ENCODE measurements at places on chromosomes 7 and 10.

- H3K27me3 ChIP-seq, result no peaks in the 10 kb centered on the region
- H3K36me3 ChIP-seq, result no peaks in the 10 kb centered on the region
- H3K4me1 ChIP-seq, result peaks cover 52% of the 10 kb centered on the region
- H3K4me3 ChIP-seq, result peak overlapping the region; percentile 84
- DNase-seq, result no peak
- peak overlapping the region; percentile 93 for H3K27ac ChIP-seq
These were observed 740 bp downstream of the ANXA7 start for GRCh38 chr10:73413108-73413527.

DNA sequence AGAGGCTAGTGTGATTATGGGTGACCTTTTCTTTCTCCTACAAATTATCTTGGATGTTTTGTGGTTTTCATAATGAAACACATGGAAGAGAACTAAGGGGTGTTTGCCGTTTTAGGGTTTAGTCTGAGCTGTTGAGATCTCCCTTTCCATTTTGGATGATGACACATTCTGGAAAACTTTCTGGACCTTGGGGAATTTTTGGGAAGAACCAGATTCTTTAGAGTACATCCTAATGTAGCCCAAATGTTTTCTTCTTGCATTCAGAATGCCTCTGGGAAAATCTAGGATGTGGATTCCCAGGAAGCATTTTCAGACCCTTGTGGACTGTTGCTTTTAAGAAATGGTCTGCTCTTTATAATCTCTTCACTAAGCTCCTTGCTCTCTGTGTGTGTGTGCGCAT is 165.7 kb downstream of the SORCS3 start:
- no peak overlapping the region for H3K27ac ChIP-seq
- H3K27me3 ChIP-seq, result no peaks in the 10 kb centered on the region
- no peaks in the 10 kb centered on the region for H3K4me1 ChIP-seq
- no peak overlapping the region for H3K4me3 ChIP-seq
- no peak for DNase-seq

- H3K36me3 ChIP-seq, result no peaks in the 10 kb centered on the region
- no peak overlapping the region for H3K4me3 ChIP-seq
- no peak for DNase-seq
- no peaks in the 10 kb centered on the region for H3K27me3 ChIP-seq
- H3K4me1 ChIP-seq, result no peaks in the 10 kb centered on the region
These were observed 128.5 kb upstream of the PFKP start for GRCh38 chr10:2938869-2939268.

GRCh38 chr7:113086431-113086888 is at the start of gene GPR85:
Gene GPR85, minus strand, starts transcription at chr7:113086827. Its CDS starts 2,106 bp downstream, at chr7:113084721.
- peak within 1 kb of the TSS; percentile 39 for H3K4me3 ChIP-seq
- peaks cover 44% of the 10 kb centered on the region for H3K27me3 ChIP-seq
- no peaks in the 10 kb centered on the region for H3K4me1 ChIP-seq
- H3K27ac ChIP-seq, result no peak within 1 kb of the TSS
- no peaks in the 10 kb centered on the region for H3K36me3 ChIP-seq
- no peak for DNase-seq

DNA sequence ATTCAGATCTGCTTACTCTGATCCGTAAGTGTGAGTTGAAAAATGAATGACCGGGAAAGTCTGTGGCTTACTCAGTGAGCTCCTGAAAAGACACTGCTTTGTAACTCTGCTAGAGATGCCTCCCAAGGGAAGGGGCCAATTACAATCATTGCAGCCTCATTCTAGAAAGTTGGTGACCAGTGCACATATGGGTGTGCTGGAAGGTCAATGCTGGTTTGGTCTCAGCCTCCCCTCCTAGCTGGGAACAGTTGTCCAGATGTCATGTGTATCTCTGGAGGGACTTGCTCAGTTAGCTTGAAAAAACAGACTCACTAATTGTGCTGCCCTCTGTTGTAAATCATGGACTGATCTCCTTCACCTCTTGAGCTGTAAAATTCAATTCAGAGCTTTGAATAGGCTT is 405.0 kb downstream of the ADRA2A start:
- H3K4me1 ChIP-seq, result no peaks in the 10 kb centered on the region
- no peak for DNase-seq
- H3K4me3 ChIP-seq, result no peak overlapping the region

- DNase-seq, result no peak
- no peak overlapping the region for H3K27ac ChIP-seq
- H3K36me3 ChIP-seq, result no peaks in the 10 kb centered on the region
- H3K27me3 ChIP-seq, result no peaks in the 10 kb centered on the region
- no peaks in the 10 kb centered on the region for H3K4me1 ChIP-seq
These were observed 40.3 kb downstream of the DOCK1 start for GRCh38 chr10:126945351-126946030.

- H3K4me1 ChIP-seq, result no peaks in the 10 kb centered on the region
- no peaks in the 10 kb centered on the region for H3K36me3 ChIP-seq
- peak overlapping the region; percentile 11 for H3K27ac ChIP-seq
- no peak for DNase-seq
- H3K27me3 ChIP-seq, result no peaks in the 10 kb centered on the region
These were observed 364.2 kb downstream of the SFMBT2 start for GRCh38 chr10:7046615-7047014.

DNA sequence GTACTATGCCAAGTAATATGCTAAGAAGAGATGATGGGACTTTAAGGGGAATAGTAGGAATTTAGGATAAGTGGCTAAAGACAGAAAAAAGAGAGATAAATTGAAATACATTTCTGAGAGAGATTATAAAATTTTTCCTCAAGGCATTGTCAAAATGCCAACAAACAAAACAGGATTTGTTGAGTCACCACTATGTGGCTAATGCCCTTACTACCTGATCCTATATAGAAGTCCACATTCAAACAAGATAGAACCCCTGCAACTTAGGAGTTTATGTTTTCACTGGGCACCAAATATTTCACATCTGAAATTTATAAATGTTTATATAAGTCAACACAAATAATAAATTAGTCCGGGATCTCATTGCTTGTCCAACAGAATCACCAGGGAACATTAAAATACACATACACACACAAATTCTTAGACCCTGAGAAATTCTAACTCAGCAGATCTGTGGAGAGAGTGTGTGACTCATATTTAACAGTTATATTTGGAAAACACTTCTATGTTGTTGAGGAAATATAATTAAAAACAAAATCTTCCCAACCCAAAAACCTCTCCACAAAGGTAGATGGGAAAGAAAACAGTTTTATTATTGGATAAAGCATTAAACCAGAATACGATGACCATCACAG is 154.3 kb downstream of the PPP1R3A start:
- H3K4me1 ChIP-seq, result no peaks in the 10 kb centered on the region
- no peaks in the 10 kb centered on the region for H3K27me3 ChIP-seq
- no peaks in the 10 kb centered on the region for H3K36me3 ChIP-seq

GRCh38 chr10:124625831-124626238 is 118.3 kb downstream of the FAM53B start:
- no peaks in the 10 kb centered on the region for H3K27me3 ChIP-seq
- H3K4me1 ChIP-seq, result peaks cover 46% of the 10 kb centered on the region
- H3K4me3 ChIP-seq, result no peak overlapping the region
- no peak for DNase-seq
- H3K27ac ChIP-seq, result no peak overlapping the region
- no peaks in the 10 kb centered on the region for H3K36me3 ChIP-seq

- no peak overlapping the region for H3K27ac ChIP-seq
- no peaks in the 10 kb centered on the region for H3K4me1 ChIP-seq
- H3K36me3 ChIP-seq, result no peaks in the 10 kb centered on the region
- no peak for DNase-seq
- H3K4me3 ChIP-seq, result no peak overlapping the region
These were observed 233.4 kb downstream of the GPR37 start for GRCh38 chr7:124532166-124532565.

DNA sequence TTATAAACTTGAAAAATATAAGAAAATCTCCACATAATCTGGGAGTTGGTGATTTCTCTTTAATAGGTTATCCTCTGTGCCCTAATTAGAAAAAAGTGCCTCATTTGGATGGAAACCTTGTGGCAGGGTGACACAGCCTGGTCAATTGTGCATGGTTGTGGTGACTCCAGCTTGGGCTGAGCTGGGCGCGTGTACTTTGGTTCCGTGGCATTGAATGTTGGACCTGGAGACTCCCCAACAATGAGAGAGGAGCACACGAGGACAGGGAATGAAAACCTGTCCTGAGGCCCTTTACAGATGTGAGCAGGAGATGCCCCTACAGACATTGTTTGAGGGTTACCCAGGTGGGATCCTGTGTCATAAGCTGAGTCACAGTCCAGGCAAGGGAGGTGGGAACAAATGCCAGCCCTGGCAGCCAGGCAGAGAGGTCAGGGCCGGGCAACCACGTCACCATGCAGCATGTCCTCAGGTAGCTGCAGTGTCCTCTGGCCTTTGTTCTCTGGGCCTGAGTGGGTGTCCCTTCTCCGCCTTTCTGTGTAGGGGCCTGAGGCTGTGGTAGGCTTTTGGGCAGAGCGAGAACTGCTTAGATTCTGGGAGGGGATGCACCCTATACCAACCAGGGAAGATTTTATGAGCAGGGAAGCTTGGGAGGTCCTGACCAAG is 147.4 kb upstream of the TBX20 start:
- H3K36me3 ChIP-seq, result no peaks in the 10 kb centered on the region
- no peak overlapping the region for H3K4me3 ChIP-seq
- no peak overlapping the region for H3K27ac ChIP-seq

DNA sequence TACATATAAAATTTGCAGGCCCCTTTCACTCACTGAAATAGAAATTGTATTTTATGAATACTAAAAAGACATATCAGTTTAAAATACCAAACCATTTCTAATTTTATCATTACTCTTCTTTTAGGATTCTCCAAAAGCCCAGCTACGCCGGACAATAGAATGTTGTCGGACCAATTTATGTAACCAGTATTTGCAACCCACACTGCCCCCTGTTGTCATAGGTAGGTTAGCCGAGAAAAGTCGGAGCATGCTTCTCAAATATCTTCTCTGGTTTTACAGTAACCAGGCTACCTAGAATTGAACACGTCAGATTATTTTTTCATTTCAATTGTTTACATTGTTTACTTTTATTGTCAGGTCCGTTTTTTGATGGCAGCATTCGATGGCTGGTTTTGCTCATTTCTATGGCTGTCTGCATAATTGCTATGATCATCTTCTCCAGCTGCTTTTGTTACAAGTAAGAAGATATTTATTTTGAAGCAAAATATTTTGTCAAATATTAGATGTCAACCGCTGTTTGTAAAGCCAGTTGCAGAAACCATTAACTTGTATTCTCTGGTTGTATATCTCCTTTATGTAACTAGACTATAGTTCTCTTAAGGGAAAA is 57.6 kb downstream of the MMRN2 start:
- H3K27me3 ChIP-seq, result peaks cover 4% of the 10 kb centered on the region
- H3K4me3 ChIP-seq, result no peak overlapping the region
- H3K27ac ChIP-seq, result no peak overlapping the region
- DNase-seq, result no peak

DNA sequence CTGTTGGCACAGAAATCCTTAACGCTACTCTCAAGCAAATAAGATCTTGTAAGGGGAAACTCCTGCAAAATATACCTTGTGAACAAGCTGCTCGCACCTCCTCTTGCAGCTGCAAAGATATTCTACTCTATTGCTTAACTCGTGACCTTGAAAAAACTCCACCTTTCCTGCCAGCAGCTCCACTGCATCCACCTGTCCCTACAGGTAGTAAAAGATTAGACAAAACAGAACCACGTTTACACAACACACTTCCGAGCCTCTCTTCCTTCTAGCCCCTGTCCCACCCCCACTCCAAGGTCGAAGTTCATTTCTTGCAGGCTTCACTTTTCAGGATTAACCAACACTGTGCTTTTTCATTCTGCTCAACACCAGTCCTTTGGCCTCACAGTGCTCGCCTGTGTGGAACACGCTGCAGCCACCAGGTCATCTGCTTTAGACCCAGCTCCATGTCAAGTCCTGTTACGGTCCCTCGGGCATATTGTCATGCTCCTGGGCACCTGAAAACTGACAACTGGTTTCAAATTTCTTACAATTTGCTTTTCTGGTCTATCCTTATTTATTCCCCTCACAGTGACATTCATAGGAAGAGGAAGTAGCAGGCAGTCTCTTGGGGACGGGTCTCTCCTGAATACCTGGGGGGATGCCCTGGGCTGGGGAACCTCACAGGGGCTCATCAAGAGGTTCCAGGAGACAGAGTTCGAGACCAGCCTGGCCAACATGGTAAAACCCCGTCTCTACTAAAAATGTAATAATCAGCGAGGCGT is 165.8 kb upstream of the KLF14 start:
- no peaks in the 10 kb centered on the region for H3K27me3 ChIP-seq
- no peak overlapping the region for H3K4me3 ChIP-seq
- no peaks in the 10 kb centered on the region for H3K36me3 ChIP-seq
- DNase-seq, result no peak

GRCh38 chr7:35267411-35267810 is 13.5 kb upstream of the TBX20 start:
- DNase-seq, result no peak
- no peak overlapping the region for H3K4me3 ChIP-seq
- H3K27ac ChIP-seq, result no peak overlapping the region
- H3K4me1 ChIP-seq, result no peaks in the 10 kb centered on the region

- no peak for DNase-seq
- H3K4me3 ChIP-seq, result no peak overlapping the region
- no peaks in the 10 kb centered on the region for H3K4me1 ChIP-seq
- no peaks in the 10 kb centered on the region for H3K27me3 ChIP-seq
- H3K27ac ChIP-seq, result no peak overlapping the region
These were observed 261.4 kb upstream of the ZWINT start for GRCh38 chr10:56622335-56622973.

DNA sequence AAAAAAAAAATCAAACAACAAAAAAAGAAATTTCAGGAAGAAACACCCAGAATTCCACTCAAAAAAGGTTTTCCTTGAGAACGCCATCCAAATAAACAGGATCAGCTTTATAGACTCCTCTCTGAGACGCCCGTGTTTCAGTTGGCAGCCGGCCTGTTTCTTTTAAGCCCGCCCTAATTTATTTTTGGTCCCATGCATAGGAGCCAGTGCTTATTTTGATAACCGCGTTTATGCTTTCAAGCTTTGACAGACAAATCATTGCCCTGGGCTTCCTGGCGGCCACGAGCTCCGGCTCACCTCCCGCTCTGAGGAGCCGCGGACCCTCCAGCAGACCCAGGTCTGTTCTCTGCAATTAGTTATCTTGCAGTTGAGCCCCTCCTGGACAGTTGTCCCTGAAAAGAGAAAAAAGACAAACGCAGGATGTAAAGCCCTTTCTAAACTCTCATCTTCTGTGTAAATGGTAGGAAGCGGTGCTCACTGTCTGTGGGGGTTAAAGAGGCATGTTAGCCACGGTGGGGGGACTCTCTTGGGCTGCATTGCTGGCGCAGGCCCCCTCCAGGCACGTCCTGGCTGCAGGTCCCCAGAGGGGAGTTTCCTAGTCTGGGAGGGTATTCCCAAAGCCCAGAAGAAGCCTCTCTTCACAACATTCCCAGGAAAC is 22.2 kb upstream of the UNCX start:
- no peak for DNase-seq
- peaks cover 85% of the 10 kb centered on the region for H3K27me3 ChIP-seq
- no peaks in the 10 kb centered on the region for H3K36me3 ChIP-seq
- H3K4me1 ChIP-seq, result no peaks in the 10 kb centered on the region
- no peak overlapping the region for H3K4me3 ChIP-seq
- H3K27ac ChIP-seq, result no peak overlapping the region

GRCh38 chr7:141210862-141211261 is 137.0 kb downstream of the TMEM178B start:
- DNase-seq, result no peak
- no peaks in the 10 kb centered on the region for H3K27me3 ChIP-seq
- H3K4me3 ChIP-seq, result no peak overlapping the region
- H3K4me1 ChIP-seq, result no peaks in the 10 kb centered on the region
- H3K36me3 ChIP-seq, result no peaks in the 10 kb centered on the region
- H3K27ac ChIP-seq, result no peak overlapping the region
